Stimulated activated CD8-positive, alpha-beta memory T cell treated with anti-CD3 and anti-CD28 coated beads, Interleukin-2, amount 100 ng/mL, for 1 hour (primary cell): ENCODE measurements at places on chromosomes 2 and 18.

DNA sequence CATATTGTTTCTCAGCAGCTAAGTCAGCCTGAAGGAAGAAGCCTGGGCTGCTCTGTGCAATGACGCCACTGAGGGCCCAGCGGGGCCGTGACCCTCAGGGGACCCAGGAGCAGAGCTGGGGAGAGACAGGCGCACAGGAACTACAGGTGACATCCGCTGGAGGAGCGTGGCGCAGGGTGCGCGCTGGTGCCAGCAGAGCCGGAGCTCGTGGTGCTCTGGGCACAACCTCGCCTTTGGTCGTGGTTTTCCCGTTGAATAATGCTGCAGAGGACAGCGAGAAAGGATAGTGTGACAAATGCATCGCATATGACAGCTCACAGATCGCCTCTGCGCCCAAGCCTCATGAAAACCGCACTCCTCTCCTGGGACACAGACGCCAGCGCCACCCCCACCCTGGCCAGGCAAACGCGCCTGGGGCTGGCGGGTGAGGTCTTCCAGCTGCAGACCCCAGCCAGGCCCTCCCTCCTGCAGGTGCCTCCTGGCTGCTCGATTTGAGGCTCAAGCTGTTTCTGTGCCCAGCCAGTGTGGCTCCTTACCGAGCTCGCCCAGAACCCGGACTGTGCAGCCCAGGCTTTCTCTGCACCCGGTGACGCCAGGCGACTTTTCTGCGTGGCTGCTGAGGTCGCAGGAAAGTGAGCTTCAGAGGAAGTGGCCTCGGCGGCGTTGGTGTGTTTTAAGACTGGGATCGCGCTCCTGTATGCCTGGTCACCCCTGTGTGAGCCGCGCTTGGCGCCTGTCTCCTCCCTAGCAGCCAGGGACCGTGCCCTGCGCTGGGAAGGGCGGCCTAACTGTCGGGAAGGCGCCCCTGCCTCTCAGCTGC is 583.1 kb upstream of the HS6ST1 start:
- no peak for DNase-seq

- DNase-seq = no peak
These were observed 4.3 kb downstream of the KLF7 start for GRCh38 chr2:207161247-207162123.

DNA sequence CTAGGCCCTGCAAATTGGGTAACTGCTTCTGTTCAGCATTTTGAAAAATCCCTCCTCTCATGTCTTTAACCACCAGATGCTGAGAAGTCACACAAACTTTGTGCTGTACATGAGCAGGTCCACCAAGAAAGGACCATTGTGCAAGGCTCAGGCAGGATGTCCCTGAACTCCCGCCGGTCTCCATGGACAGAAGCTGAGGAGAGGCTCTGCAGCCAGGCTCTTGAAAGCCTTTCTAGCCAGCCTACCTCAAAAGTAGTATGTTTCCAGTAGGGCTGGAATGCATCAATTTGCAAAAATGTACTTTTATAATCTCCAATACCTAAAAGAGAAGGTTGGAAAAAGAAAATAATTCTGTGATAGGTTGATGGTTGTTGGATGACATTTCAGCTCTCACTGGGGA is 47.0 kb upstream of the SH3BP4 start:
- no peak for DNase-seq

- peak; percentile 49 for DNase-seq
These were observed at the start of gene INPP5D for GRCh38 chr2:233059797-233060500. Gene INPP5D (plus strand): TSS chr2:233060342. CDS start chr2:233060479, 137 bp downstream.

- DNase-seq = no peak
These were observed 43.2 kb upstream of the NOSTRIN start for GRCh38 chr2:168758970-168759820.

- no peak for DNase-seq
These were observed 121.7 kb downstream of the INO80D start for GRCh38 chr2:205964111-205964761.

GRCh38 chr2:157364257-157364974 is 38.8 kb upstream of the ERMN start:
- DNase-seq = no peak

- DNase-seq = no peak
These were observed 92.1 kb downstream of the GALR1 start for GRCh38 chr18:77341527-77342325.

GRCh38 chr2:53727921-53728320 is 39.7 kb upstream of the CHAC2 start:
- no peak for DNase-seq

- no peak for DNase-seq
These were observed 28.3 kb downstream of the MTHFD2 start for GRCh38 chr2:74226648-74227213.

DNA sequence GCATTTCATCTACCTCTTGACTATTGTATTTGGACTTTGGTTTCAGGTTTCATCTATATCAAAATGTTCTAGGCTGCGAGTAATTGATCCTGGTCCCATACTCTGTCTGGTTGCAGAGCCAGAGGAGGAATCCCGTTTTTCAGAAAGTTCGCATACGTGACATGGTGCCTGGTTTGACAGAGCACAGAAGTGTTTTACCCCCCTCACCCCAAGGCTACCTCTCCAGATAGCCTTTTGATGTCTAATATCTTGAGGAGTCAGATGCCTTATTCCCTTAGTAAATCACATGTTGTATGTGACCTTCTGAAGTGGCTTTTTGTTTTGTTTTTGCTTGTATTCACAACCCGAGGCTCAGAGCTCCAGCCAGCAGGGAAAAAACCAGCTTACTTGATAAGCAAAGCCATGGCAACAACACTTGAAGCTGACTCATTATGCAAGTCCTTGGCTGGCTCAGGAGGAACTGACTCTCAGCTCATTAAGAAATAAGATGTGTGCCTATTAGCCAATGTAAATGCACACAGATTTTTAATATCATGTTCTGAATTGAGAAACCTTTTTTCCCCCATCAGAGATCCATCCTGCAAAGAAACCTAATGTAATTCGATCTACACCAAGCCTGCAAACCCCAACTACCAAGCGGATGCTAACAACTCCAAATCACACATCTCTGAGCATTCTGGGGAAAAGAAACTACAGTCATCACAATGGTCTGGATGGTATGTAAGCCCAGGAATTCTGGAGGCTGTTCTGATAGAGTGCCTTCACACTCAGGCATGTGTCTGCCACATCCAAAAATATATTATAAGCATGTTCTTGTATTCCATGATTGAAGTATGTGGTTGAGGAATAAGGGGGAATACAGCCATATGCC is 41.4 kb downstream of the OXER1 start:
- DNase-seq = no peak

DNA sequence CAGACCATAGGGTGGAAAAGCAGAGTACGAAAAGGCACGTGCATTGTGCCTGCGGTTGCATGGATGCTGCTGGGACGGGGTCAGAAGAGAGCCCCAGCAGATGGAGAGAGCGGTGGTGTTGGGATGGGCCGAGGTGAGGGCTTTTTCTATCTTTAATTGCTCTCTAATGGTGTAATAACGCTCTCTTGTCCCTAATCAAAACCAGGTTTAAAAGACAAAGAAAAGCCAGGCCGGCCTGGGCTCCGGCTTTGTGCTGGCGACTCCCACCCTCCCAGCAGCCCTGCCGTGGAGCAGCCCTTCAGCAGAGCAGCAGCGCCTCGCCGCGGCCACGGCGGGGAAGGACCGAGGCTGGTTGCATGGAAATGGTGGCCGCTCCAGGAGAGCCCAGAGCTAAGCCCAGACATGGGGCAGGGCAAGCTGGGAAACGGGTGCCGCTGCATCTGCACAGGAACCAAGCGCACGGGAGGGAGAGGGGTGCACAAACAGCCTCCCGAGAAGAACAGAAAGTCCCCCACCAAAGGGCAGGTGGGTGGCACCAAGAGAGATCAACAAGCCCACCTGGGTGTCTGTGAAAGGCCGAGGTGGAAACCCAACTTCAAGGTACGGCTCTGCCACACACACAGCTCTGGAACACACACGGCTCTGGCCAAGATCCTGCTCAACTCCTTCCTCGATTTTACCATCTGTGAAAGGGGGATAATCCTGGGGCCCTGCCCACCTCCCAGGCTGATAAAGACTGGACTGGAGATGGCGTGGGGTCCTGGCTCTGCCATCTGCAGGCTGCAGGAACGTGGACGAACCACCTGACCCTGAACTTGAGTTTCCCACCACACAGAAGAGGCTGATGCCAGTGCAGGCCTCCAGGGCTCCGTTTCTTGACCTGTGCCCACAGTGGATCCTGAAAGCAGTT is 15.0 kb downstream of the HS1BP3 start:
- DNase-seq = no peak

DNA sequence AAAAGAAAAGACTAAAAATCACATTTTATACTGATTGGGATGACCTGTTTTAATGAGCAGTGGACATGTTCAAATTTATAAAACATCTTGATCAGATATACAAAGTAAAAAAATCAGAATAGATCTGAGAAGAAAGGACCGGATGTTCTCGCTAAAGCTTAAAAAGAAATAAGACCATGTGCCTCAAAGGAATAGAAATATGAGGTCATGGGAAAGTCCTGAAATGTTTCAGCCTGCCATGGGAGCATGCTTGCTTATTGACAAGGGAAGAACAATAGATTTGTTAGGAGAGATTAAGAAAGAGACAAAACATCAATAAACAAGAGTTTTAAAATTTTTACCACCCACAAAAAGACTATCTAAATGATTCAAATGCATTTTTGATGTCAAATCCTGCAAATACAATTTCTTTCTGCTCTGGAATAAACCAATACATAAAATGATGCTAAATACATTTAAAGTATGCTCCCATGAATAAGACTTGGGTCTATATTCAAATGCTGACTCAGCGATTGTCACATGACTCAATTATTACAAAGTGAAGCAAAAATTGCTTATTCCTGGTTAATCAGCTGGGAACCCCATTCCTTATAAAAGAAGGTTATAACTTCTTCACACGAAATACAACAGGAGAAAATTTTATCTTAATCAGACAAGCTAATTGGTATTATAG is 633.9 kb upstream of the PKDCC start:
- DNase-seq = no peak

DNA sequence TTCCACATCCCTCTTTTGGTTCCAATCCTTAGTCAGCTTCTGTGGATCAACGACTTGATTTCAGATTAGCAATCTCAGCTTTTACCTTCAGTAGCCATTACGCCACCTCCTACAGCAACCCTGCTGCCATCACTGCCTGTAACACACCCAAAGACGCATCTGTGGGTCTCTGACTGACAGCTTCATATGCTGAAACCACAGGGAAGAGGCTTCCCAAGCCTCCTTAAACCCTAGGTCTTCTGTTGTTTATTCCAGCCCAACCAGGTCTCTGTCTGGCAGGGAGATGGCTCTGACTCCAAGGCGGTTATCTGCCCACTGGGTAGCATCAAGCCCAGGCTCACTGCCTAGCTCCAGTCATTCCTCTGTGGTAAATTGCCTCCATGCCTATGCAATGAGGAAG is 28.6 kb upstream of the TRIB2 start:
- DNase-seq = no peak

- no peak for DNase-seq
These were observed 5.1 kb upstream of the PIEZO2 start for GRCh38 chr18:11154368-11154989.

DNA sequence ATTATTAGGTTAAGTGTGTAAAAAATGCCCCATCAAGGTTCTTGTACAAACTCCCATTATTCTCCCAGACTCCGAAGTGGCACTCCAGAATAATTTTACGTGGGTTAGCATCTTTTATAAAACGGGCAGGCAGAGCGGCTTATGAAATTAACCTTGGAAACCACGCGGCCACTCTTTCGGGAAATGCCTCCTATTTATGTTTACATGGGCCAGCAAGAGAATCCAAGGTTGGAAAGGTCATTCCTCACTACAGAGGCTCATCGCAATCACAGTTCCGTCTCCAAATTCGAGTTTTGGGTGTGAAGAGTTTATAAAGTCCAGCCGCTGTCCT is 1.2 kb upstream of the IMPA2 start:
- no peak for DNase-seq

GRCh38 chr18:75169411-75169810 is 39.5 kb downstream of the PTGR3 start:
- DNase-seq = no peak

DNA sequence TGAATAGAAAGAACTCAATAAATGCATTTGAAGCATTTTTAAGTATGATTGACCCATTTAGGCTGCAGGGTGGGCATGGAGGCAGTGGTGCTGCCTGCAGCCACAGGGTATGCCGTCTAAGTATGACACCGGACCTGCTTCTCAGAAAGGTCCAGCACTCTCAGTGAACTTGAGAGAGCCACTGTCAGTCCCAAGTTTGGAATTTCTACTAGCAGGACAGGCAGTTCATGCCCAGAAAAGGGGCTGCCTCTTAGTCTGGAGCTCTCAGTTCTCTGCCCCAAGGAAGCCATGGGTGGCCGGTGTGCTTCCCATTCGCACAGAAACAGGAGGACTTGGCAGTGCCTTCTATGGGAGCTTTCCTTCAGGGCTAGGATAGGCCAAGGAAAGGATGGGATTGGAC is 24.0 kb upstream of the MYCN start:
- no peak for DNase-seq

- no peak for DNase-seq
These were observed 79.2 kb downstream of the PRPF40A start for GRCh38 chr2:152638056-152638455.

GRCh38 chr2:135689679-135690078 is 52.0 kb upstream of the UBXN4 start:
- no peak for DNase-seq

GRCh38 chr2:148238561-148238960 is 217.7 kb downstream of the MBD5 start:
- no peak for DNase-seq

DNA sequence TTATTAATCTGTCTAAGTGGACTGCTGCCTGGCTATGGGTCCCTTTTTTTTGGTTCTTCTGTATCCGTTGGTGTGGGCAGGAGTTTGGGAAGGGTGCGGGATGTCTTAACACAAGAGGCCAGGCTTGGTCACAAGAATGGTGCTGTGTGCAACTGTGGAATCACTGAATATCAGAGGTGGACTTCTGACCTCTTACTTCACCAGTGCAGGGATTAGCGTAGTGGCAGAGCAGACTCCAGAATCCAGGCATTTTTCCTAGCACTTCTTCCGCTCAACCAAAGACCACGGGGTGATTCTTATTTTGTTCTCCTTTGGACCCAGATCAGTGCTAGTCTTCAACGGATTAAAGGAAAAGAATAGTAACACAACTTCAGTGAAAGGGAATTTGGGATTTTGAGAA is 254.3 kb upstream of the TNP1 start:
- DNase-seq = no peak

DNA sequence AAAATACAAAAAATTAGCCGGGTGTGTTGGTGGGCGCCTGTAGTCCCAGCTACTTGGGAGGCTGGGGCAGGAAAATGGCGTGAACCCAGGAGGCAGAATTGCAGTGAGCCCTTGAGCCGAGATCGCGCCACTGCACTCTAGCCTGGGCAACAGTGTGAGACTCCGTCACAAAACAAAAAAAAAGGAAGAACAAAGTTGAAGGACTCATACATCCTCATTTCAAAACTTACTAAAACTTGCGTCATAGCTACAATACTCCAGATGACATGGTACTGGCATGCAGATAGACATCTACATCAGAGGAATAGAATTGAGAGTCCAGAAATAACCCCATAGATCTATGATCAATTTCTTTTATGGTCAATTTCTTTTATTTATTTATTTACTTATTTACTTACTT is 13.6 kb upstream of the CYP27C1 start:
- DNase-seq = no peak

GRCh38 chr2:101879466-101879865 is 112.3 kb upstream of the IL1R2 start:
- DNase-seq = no peak

GRCh38 chr2:187874786-187875185 is 320.6 kb upstream of the TFPI start:
- no peak for DNase-seq
